ENCODE measurements at places on chromosomes 16 and 17.

DNA sequence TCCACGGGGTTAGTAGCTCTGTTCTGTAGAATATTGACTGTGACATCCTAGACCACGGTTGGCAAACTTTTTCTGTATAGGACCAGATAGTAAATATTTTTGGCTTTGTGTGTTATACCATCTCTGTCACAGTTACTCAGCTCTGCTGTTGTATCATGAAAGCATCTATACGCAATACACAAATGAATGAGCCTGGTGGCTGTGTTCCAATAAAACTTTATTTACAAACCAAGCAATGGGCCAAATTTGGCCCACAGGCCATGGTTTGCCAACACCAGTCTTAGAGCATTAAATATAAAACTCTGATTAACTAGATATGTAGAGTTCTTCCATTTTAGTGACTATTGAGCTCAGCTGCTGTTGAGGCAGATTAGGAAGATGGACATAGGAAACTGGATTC, 132.7 kb downstream of the MAP2K6 start:
- DNase-seq = no peak

- DNase-seq = no peak
Observed at GRCh38 chr16:9919460-9919859, 262.8 kb downstream of the GRIN2A start.

DNA sequence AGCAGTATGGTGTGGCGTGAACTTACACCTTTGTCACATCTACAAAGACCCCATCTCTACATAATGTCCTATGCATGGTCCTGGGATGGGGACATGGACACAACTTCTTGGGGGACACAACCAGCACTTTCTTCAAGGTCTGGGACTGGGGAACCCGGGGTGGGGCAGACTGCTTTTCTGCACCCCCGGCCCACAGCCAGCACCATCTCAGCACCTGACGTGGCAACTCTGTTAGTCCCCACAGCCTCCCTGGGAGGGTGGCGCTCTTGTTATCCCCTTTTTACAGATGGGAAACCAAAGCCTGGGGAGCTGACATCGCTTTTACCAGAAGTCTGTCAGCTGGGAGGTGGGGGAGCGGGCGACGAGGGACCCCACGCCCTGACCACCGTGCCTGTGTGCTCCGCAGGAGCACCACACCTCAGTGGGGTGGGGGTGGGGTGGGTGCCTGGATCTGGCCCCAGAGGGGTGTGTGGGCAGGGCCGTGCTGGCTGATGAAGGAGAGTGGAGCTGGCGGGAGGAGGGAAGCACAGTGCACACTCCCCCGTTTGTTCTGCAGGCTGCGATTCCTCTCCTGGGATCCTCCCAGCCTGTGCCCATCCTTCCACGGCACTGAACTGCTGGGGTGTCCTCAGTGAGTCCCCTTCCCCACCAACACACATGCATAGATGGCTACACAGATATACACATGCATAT, 115.4 kb upstream of the GSE1 start:
- DNase-seq = peak; percentile 29

DNA sequence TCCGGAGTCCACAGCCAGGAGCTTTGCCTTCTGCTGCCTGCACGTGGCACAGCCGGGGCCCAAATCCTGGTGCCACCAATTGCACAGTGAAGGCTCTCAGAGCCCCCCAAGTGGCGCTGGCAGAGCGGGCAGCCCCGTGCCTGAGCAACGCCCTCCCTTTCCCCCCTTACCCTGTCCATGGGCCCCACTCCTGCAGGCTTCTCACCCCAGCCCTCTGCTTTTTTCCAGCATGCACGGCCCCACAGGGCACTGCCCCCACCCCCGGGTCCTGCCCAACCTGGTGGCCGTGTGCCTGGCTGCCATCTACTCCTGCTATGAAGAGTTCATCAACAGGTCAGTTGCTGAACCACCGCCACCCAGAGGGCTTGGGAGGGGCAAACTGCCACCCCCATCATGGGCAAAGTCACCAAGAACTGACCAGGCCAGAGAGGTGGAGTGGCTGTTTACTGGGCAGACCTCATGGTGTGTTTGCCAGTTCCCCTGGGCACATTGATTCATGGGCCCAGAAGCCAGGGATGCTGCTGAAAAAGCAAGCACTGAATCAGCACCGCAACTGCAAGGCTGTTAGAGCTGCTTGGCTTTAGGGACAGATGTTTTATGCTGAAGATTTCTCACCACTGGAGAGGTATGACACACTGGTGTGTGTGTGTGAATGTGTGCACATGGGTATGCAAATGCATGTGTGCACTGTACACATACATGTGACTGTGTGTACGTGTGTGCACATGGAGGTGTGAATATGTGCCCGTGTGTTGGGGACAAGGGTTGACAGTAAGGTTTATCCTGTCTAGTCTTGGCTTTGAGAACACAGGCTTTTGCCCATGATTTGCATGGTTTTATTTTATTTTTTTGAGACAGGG, 107.1 kb upstream of the PLCG2 start:
- DNase-seq = no peak

DNA sequence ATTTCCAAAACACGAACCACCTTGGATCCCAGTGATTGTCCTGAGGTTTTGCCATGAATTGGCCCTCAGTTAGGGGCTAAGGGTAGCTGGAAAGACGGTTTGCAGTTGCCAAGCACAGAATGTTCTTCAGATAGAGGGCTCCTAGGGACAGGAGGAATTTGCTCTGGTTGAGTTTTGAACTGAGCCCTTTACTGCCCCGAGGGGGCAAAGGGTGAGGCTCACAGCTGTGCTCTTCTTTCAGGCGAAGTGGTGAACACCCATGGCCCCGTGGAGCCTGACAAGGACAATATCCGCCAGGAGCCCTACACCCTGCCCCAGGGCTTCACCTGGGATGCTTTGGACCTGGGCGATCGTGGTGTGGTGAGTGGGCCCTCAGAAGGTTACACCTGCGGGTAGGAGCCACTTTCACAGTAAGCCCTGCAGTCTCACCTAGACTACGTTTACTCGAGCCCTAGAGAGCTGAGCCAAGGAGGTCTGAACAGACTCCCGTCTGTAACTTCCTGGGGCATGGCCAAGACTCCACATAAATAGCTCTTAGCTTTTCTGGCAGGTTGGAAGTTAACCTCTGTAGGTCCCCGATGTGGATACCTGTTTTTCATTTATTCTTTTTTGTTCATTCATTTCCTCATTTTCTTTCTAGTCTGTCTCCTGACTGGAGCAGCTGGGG, 32.5 kb downstream of the NMT1 start:
- no peak for DNase-seq

DNA sequence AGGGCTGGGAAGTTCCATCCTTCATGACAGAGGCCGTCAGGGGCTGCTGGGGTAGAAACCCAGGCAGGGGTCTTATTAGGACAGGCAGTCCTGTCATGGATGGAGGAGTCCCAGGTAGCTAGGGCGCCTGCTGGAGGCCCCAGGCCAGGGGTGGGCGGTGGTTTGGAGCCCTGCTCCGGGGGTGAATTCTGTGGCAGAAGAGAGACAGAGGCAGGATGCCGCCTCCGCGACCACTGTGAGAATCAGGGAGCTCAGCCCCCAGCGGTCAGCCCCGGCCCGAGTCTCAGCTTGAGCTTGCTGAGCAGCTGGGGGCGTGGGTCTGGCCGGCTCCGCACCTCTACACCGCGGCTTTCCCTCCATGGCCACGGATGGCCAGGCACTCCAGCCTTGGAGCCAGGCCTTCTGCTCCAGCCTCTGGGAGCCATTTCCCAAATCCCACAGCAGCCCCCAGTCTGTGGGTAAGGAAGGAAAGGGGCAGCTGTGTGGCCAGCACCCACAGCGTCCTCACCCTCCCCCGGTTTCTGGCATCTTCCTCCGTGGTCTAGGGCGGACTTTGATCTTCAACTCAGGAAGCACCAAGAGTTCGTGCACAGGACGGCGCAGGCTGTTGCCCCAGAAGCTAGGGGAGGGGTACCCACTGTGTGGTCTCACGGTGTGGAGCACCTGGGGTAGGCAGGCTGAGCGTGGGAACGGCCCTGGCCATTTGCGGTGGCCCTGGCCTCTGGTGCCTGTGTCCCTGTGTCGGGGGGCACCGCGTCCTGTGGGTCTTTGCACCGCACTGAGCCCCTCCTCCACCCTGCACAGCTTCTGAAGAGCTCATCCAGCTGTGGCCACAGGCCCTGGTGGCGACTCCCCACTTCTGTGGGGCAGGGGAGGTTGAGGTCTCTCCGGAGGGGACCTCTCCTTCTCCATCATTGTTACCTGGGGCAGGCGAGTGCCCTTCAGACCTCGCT, 14.1 kb downstream of the CD7 start:
- DNase-seq = no peak

GRCh38 chr17:11637796-11638195, 39.5 kb downstream of the DNAH9 start:
- no peak for DNase-seq

DNA sequence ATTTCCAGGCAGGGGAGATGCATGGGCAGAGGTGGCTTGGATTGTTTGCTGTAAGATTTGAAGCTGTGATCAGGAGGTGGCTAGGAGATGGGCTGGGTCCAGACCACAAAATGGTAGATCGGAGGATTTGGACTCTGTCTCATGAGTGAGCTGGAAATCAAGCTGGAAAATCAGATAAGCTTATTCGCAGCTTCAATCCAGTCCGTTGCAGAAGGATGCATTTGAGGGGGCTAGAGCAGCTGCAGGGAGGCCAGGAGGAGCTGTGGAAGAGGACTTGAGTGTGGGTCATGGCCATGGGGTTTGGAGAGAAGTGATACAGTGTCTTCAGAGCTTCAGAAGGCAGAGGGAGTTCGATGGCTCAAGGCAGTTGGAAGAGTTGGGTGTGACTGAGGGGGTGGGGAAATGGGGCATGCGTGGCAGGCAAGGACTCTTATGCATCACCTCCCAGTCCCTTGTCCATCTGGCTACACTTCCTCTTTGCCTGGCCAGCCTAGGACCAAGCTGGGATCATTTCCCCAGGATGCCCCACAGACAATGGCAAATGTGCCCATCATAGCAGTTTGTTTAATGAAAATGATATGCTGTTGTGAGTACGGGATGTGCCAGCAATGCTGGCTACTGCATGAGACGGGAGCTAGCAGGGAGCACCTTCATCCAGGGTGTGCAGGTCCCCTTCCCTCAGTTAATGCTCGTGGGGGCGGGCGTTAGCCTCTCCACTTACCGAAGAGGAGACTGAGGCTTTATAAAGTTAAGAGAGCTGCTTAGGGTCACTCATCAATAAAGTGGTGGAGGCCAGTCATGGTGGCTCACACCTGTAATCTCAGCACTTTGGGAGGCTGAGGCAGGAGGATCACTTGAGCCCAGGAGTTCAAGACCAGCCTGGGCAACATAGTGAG, 20.6 kb downstream of the QPRT start:
- DNase-seq = no peak

DNA sequence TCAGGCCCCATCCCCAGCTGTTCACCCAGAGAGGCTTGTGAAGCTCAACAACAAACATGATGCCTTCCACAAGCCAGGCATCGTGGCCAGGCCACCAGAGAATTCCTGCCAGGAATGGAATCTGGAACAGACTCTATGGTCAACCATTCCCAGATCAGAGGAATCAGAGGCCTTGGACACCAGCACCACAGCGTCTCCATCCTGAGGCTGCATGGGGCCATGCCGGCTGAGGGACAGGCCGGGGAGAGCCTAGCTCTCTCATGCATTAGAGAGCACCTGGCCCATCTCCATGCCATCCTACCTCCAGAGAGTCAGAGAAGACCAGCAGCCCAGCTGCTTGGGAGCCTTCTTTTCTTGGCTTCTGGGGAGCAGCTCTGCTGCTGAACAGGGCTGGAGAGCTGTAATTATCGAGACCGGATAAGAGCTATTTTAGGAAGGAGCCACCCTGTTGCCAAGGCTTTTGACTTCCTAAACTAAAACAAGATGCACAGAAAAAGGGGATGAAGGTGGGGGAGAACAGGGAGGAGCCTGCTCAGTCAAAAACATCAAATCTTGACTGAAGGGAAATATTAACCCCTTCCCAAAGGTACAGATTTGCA, 24.5 kb upstream of the MTMR4 start:
- DNase-seq = no peak

GRCh38 chr17:72719206-72719577, 373.3 kb downstream of the SLC39A11 start:
- DNase-seq = no peak

Measured in NAMALWA (cell line).